ENCODE measurements at places on chromosomes 7 and 10. TPM values are rescaled to one million over a fixed set of nuclear protein-coding genes. Genes with fewer than 3 reads are reported as not detected.

DNA sequence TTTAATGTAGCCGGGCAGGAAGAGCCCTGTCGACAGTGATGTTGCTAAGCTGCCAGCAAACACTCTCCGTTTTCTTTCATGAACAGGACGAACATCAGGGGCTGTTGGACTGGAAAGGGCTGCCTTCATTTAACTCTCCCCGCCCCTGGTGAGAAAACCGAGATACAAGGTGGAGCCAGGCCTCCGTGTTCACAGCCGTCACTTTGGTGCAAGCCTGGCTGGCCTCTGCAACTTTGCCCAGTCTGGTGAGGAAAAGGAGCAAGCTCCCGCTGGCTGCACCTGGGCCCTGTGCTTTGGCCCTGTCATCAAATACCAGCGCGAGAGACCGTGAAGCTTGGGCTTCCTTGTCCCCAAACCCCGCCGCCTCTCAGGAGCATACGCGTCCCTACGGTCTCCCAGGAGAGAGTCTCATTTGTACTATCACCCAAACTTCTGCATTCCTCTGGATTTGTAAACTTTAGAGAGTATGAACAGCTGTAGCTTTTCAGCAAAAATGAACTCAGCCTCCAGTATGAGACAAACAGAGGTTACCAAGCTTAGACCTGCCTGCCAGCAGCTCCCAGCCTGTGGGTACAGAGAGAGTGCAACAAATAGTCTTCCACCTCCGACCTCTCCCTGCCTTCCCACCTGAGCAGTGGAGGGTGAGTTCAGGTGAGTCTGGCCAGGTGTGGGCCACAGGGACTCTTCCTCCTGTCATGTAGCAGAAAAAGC, 445.3 kb upstream of the MGMT start:
- H3K27ac ChIP-seq, result peak overlapping the region; percentile 86
- no peaks in the 10 kb centered on the region for H3K36me3 ChIP-seq
- peaks cover 56% of the 10 kb centered on the region for H3K4me1 ChIP-seq
- peak; percentile 57 for DNase-seq

DNA sequence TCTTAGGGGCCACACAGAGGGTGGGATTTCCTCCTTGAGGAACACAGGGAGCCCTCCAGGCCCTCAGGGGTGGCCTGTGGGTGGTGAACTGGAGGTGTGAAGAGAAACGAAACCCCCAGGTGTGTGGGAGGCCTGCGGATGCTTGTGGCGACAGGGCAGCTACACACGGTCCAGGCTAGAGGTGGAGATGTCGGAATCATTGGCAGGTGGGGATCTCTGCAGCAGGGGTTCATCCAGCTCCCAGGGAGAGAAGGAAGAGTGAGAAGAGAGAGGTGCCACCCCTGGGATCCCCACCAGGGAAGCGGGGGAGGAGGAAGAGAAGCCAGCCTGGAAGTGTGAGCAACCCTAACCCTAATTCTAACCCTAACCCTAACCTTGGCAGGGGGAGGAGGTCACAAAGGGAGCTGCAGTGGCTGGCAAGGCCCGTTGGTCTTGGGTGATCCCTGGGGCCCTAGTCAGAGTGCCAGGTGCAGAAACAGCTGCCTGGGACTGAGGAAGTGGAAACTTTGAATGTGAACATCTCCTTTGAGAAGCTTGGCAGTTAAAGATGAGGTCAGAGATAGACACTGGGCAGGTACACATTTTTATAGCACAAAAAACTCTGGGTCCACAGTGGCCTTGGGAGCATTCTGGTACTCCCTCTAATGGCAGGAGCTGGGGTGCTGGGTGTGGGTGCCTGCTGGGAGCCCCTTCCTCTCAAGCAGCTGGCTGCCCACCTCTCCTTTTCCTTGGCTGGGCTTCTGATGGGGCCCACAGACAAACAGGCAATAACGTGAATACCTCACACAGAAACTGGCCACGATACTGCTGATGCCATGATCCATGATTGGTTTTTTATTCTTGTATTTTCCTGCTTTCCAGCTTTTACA, 6.8 kb upstream of the AEBP1 start:
- H3K36me3 ChIP-seq, result no peaks in the 10 kb centered on the region
- H3K27ac ChIP-seq, result no peak overlapping the region
- peaks cover 12% of the 10 kb centered on the region for H3K27me3 ChIP-seq
- no peak for DNase-seq

Gene ADRA2A
- 1.7 TPM for total RNA-seq

DNA sequence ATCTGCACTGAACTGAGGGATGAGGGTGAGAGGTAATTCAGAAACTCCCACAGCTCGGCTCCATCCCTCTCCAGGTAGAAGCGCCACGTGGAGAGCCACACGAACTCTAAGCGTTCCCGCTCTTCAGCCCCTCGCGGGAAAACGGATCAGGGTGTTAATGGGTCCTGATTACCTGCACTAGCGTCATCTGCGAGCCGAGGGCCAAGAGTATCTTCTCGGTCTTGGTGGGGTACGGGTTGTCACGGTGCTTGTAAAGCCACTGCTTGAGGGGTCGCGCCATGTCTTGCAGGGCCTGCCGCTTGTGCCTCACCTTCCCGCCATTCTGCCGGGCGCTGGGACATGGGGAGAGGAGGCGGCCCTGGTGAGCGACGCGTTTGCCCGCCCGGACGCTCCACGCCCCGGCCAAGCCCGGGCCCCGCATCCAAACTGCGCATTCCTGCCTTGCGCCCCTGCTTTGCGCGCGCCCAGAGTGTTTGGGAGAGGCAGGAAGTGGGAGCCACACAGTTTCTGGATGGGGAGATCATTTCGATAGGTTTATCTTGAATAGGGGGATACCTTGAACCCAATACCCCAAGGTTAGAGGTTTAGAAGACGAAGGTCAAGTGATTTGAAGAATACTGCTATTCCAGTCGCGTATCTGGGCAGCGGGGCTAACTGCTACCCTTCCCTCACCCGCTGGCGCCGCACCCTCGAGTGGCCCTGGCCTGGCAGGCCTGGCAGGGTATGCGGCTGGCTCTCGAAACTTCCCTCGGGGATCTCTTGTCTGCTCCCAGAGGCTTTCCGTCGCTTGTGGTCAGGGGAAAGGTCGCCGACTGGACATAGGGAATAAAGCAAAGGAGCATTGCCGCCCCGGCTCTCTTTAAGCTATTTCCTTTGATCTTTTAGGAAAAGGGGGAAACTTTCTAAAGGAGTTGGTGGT, 4.2 kb downstream of the MKX start:
- H3K27me3 ChIP-seq, result peaks cover 61% of the 10 kb centered on the region
- peak overlapping the region; percentile 92 for H3K4me3 ChIP-seq
- peaks cover 20% of the 10 kb centered on the region for H3K4me1 ChIP-seq
- no peaks in the 10 kb centered on the region for H3K36me3 ChIP-seq

Gene JAKMIP3
- total RNA-seq, result 1.7 TPM

Gene FXYD4
- not detected for total RNA-seq

DNA sequence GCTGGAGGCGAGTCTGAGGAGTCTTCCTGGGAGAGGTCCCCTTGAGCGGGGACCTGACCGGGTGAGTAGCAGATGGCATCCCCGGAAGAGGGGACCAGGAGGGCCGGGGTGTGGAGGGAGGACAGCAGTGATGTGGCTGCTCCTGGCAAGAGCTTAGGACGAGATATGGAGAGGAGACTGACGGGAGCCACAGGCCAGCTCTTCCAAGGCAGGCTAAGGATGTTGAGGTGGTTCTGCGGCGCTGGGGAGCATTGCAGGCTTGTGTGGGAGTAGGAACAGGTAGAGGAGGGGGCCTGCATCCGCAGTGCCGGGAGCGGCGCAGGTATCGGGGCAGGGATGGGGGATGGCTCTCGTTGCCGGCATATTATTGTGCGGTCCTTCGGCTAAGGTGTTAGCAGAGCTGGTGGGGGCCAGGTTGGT, 76.7 kb upstream of the ANLN start:
- no peaks in the 10 kb centered on the region for H3K27me3 ChIP-seq
- no peak for DNase-seq
- H3K4me3 ChIP-seq, result no peak overlapping the region
- peaks cover 18% of the 10 kb centered on the region for H3K4me1 ChIP-seq

DNA sequence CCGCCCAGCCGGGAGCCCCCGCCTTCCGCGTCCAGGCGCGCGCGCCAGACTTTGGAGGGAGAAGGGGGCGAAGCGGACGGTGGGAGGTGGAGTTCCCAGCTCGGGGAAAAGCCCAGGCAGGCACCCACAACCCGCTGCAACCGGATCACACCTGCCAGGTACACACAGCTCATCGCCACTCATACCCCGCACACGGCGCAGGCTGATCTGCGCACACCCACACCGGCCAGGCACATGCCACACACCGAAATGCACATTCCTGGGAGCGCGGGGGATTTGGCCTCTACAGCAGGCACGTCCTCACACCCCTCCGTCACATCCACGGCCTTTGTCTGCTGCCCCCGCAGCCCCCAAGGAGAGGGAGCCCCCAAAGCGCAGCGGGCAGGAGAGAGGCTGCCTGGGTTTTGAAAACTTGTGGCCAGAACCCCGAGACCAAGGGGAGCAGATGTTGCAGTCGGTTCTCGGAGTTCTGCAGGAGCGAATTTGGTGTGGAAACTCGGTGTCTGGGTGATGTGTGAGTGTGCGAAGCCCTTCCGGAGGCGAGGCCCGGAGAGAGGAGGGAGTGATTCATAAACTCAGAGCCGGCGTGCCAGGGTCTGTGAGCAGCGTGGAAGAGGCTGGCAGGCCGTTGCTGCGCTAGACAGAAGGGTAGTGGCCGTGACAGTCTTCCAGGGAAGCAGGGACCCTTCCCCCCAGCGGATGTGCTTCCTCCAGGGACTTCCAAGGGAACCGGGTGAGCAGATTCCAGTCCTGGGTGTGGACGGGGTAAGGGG, 734 bp downstream of the CHST3 start:
- H3K4me1 ChIP-seq, result peaks cover 37% of the 10 kb centered on the region
- no peaks in the 10 kb centered on the region for H3K36me3 ChIP-seq
- H3K4me3 ChIP-seq, result peak overlapping the region; percentile 87
- no peak overlapping the region for H3K27ac ChIP-seq
- peak; percentile 60 for DNase-seq
- peaks cover 49% of the 10 kb centered on the region for H3K27me3 ChIP-seq

Gene CUBN
- 0.46 TPM for total RNA-seq

Gene FEZF1
- 20.0 TPM for total RNA-seq

- peaks cover 4% of the 10 kb centered on the region for H3K4me1 ChIP-seq
- H3K36me3 ChIP-seq, result no peaks in the 10 kb centered on the region
- no peak overlapping the region for H3K4me3 ChIP-seq
- DNase-seq, result no peak
These were observed 9.1 kb upstream of the CSGALNACT2 start for GRCh38 chr10:43128958-43129706.

- H3K36me3 ChIP-seq, result no peaks in the 10 kb centered on the region
- H3K27me3 ChIP-seq, result no peaks in the 10 kb centered on the region
- no peak overlapping the region for H3K27ac ChIP-seq
These were observed 571.0 kb downstream of the SH2D4B start for GRCh38 chr10:81108516-81109199.

GRCh38 chr7:75854233-75854632, 24.6 kb upstream of the RHBDD2 start:
- no peak overlapping the region for H3K4me3 ChIP-seq
- H3K27me3 ChIP-seq, result no peaks in the 10 kb centered on the region
- H3K27ac ChIP-seq, result no peak overlapping the region
- H3K4me1 ChIP-seq, result no peaks in the 10 kb centered on the region
- no peak for DNase-seq
- no peaks in the 10 kb centered on the region for H3K36me3 ChIP-seq

DNA sequence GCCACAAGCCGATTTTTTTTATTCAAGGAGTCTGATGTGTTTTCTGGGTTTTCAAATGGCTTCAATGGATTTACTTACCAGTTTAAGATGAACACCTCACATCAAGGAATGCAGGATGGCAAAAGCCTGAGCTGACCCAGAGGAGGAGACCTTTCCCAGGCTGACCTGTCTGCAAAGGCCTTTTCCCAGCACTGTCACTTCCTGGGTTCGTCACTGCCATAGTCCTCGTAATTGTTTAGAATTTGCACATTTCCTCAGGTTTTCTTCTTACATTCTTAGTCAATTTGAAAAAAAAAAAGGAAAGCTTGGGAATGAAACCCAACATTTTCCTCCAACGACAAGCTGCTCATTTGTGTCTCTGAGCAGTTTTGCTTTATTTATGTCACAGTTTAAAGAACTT, 42.0 kb downstream of the PTER start:
- H3K27ac ChIP-seq, result no peak overlapping the region
- peaks cover 5% of the 10 kb centered on the region for H3K4me1 ChIP-seq
- no peaks in the 10 kb centered on the region for H3K27me3 ChIP-seq
- no peak for DNase-seq

DNA sequence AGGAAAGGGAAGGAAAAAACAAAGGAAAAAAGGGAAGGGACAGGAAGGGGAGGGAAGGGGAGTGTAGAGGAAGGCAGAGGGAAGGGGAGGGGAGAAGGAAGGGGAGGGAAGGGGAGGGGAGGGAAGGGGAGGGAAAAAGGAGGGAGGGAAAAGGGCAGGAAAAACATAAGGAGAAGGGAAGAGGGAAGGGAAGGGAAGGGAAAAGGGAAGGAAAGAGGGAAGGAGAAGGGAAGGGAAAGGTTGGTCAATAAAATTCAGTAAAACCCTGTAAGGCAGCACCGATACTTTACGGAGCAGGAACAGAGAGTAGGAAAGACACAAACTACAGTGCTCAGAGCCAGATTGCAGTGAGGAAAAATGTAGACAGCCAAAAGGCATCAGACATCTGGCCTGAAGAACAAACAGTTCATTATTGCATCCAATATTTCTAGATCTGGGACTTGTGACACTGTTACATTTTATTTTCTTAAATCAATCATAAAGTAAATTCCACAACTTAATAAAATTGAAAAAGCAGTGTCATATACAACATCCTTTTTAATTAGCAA, 322.0 kb downstream of the CRPPA start:
- peaks cover 20% of the 10 kb centered on the region for H3K4me1 ChIP-seq
- no peak overlapping the region for H3K4me3 ChIP-seq
- H3K36me3 ChIP-seq, result no peaks in the 10 kb centered on the region
- H3K27ac ChIP-seq, result no peak overlapping the region
- no peak for DNase-seq

- H3K36me3 ChIP-seq, result peaks cover 19% of the 10 kb centered on the region
- H3K4me1 ChIP-seq, result peaks cover 19% of the 10 kb centered on the region
- no peak overlapping the region for H3K4me3 ChIP-seq
These were observed 112.4 kb upstream of the PPP2R2D start for GRCh38 chr10:131788386-131788785.

- peak overlapping the region; percentile 83 for H3K4me3 ChIP-seq
- peaks cover 52% of the 10 kb centered on the region for H3K4me1 ChIP-seq
- no peaks in the 10 kb centered on the region for H3K36me3 ChIP-seq
- peak overlapping the region; percentile 93 for H3K27ac ChIP-seq
- no peaks in the 10 kb centered on the region for H3K27me3 ChIP-seq
These were observed 473 bp downstream of the PPP1R9A start for GRCh38 chr7:94907811-94908322.

DNA sequence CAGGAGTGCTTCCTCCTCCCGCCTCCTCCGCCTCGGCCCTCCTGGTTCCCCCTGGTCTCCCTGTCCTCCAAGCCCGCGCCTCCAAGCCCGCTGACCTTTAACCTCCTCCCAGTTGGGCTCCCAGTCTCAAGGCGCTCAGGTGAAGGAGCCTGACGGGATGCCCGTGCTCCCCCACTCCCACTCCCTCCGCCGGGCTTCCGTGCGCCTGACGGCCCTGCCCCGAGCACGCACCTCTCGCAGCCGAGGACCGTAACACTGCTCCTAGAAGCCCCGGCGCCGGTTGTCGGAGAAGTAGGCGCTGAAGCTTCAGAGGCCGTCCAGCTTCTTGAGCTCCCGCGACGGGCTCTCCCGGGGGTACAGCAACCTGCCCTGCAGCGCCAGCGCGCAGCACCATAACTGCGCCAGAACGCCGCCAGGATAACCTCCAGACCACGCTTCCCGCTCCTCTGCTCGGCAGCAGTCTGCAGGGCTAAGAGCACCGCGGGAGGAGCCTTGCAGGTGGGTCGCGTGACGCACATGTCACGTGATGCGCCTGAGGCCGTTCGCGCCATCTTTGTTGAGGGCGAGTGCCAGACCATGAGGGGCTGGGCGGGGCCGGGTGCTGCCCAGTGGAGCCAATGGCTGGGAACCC, 71.0 kb upstream of the ZNF479 start:
- no peak overlapping the region for H3K27ac ChIP-seq
- H3K27me3 ChIP-seq, result peaks cover 10% of the 10 kb centered on the region
- peaks cover 50% of the 10 kb centered on the region for H3K36me3 ChIP-seq

Gene RBM20
- total RNA-seq, result 0.37 TPM

Gene TAS2R60
- total RNA-seq, result 0.39 TPM

All from WTC11 (cell line).